GM20000 (cell line): ENCODE measurements at places on chromosomes 12 and 14.
A peak's percentile ranks its signal among the peaks of the same experiment; 100 is the strongest.

DNA sequence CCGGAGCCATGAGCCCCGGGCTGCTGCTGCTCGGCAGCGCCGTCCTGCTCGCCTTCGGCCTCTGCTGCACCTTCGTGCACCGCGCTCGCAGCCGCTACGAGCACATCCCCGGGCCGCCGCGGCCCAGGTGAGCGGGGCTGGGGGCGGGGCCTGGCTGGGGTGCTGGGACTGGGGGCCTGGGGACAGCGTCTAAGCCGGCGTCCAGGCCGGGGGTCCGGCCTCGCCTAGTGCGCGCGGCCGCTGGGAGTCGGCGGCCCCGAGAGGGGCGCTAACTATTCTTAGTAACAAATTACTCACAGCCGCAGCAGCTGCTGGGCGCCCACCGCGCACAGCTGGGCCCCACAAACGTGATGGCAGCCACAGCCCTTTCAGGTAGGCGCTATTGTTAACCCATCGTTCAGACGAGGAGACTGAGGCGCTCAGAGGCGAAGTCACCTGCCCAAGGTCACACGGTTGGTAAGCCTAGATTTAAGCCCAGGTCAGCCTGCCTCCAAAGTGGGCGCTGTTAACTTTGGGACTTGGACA, 374 bp downstream of the CYP46A1 start:
- no peak for DNase-seq

DNA sequence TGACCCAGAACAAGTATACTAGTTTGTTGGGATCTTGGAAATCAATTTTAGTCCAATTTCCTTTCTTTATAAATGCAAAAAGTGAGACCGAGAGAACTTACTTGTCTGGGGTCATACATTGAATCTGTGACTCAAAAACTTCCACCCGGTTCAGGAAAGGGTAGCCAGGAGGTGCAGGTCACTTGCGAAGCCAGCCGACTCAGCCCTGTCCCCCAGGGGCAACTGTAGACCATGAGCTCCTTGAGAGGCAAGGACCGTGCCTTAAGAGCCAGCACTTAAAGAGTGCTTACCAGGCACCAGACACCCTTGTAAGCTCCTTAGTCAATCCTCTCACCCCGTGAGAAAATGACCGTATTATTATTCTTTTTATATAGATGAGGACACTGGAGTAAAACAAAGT, 505 bp upstream of the BCDIN3D start:
- DNase-seq = no peak

- DNase-seq = no peak
Measured at GRCh38 chr12:54058128-54058768, 4.6 kb downstream of the HOXC4 start.

DNA sequence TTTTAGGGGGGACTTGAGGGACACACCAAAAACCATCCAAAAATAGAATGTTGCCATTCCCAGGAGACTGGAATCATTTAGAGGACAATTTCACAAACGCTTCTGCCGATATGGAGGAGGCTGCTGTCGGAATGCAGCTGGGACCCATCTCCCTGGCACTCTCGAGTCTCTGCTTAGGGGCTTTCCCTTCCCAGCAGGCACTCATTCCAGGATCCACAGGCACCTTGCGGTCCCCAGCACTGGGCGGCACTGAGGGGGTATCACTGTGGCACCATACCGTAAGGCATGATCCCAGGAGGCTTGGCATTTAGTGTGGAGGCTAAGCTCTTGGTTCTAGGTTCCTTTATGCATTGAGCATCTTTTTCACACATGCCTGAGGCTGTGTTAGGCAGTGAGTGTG, 36.6 kb upstream of the LTBP2 start:
- no peak for DNase-seq

- DNase-seq = no peak
Measured at GRCh38 chr14:64717870-64718269, 13.6 kb downstream of the PLEKHG3 start.

GRCh38 chr12:112303004-112303403, 79.2 kb downstream of the HECTD4 start:
- peak; percentile 79 for DNase-seq

- DNase-seq = no peak
Measured at GRCh38 chr12:63934936-63935335, 90.4 kb downstream of the SRGAP1 start.

DNA sequence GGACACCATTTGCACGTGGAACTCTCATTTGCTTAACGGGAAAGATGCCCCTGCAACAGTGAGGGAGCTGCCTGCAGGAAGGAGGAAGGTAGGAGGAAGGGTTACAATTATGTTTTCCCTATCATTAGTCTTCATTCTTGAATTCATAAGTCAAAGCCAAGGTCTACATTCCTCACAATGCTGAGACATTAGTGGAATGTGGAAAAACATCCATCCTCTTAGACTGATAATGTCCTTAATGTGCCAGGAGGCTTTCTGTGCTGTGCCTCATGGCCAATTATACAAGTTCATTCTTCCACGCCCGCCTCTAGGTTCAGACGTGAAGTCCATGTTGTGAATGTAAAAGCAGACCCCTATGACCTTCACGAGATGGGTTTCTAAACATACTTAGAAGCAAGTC, 1212.4 kb upstream of the TMEM132C start:
- DNase-seq = no peak
